ENCODE measurements at places on chromosomes 2 and 18.

DNA sequence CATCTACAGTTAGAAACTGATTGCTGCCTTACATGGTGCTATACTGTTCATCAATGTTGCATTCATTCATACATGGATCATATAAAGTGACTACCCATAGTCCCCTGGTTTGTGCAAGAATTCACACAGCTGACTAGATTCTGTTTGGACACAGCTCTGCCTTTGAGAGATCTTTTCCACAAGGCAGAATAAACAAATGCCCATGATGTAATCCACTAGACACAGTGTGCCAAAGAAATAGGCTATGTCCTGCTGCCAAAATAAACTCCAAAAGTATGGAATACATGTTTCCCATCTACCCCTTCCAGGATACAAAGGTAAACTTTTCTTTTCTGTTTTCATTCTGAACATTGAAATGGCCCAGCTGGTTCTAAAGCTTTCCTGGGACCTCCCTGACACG, 269.4 kb upstream of the CHAC2 start:
- DNase-seq = no peak

DNA sequence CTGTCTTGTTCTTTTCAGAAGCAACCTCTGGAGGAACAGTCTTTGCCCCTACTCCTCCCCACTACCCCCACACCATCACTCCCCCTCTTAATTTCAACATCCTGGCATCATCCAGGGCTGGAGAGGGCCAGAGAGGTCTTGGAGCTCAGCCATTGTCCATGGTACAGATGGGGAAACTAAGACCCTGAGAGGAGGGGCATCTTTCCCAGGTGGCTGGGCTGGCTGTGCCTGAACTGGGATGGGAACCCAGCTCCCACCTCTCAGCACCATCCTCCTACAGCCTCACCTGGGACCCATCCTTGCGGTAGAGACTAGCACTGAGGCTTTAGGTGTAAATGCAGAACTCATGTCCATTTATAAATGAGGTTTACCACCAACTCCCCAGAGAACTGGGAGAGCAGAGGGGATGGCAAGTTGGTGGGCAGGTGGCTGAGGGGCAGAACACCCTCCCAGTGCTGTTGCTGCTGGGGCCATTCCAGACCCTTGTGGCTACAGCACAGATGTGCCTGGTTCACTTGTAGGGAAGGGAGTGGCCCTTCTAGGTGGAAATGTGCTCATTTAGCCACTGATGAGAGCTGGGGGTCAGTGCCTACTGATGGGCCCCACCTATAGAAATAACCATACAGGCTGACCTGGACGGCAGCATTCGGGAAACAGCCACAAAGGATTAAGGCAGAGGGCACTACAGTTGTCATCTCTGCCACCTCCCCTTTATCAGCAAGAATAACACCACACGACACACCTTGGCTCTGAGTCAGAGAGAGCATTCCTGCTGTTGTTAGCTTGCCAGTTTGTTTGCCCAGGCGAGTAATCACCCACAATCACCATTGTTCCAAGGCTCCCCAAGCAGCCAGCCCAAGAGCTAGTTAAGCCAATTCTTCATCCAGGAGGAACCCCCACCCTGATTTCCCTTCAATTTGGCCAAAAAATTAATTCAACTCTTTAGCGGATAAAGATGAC, 2.1 kb downstream of the MLPH start:
- no peak for DNase-seq

DNA sequence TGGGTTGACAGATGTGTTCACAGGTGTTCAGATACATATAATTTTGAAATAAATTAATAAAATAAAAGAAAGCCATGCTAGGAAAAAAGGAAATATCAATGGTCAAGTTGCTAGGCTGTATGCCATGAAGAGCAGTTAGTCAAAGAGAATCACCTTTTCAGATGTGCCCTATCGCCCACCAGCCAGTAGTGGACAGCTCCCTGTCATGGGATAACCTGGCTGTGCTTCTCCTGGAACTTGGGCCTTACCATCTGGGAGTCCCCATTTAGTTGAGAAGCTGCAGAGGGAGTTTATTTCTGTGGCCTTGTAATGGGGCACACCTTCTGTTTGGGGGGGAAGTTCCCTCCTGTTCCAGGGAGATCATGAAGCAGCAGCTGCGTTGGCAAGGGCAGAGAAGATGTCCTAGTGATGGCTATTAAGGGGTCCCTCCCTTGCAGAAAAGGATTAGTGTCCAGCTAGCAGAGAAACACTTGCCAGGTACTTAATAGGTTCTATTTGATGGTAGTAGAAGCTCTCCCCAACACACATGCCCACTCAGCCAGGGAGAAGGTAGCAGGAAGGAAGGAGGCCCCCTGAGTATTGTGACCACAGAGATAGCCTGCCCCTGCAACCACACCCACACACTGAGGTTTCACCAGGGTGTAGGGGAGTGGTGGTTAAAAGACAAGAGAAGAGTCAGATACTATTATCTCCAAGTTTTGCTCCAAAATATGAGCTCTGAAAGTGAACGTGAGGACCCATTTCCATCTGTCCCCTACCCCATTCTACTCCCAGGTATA, 117.7 kb downstream of the B3GNT2 start:
- DNase-seq = no peak

DNA sequence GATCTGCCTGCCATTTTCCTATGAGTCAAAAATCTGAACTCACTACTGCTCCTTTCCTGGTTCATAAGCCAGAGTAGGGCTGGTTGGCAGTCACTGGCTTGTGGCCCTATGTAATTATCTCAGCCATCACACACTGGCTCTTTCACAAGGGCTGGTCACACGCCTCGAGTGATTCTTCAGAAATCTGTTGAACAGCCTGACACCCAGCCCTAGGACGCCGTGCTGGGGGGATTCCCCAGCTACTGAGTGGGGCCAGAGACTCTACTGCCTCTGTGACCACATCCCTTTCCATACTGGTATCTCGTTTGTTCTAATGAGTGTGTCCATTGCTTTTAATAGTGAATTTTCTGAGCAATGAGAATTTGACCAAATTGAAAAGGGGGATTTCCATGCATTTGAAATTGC, 45.8 kb upstream of the RBM44 start:
- no peak for DNase-seq

GRCh38 chr18:41266616-41267015, 688.4 kb upstream of the PIK3C3 start:
- DNase-seq = no peak

DNA sequence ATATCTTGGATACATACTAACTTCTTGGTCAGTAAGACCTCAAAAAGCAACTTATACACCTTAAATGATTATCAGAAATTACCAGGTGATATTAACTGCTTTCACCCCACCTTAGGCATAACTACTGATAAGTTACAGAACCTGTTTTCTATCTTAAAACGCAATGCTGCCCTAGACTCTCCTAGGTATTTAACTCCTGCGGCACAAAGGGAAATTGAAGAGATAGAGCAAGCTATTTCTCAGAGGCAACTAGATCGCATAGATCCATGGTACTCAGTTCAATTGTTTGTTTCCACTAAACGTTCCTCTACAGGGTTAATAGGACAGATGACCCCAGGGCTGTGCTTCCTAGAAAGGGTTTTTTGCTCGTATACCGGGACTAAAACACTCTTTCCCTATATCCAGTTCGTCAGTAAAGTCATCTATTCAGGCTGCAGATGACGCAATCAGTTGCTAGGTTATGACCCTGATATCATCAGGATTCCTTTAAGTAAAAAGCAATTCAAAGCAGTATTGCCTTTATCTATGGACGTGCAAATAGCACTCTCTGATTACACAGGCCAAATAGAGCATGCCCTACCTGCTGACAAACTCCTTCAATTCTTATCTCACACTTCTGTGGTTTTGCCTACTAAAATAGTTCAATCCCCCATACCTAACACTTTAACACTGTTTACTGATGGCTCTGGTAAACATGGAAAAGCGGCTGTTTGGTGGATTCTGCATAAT, 62.3 kb upstream of the MYO3B start:
- DNase-seq = no peak

DNA sequence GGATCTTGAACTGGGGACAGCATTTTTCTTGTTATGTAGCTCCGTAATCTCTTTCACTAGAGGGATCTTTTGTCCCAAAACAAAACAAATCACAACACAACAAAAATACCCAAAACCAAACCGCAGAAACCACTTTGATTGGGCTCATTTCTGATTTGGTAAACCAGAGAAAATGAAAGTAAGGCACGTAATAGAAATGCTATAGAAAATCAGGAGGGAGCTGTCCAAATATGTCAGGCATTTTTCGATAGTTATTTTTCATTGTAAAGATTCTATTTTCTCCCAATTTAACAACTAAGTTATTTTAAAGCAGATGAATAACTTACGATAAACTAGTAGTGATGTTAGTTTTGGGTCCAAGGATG, 406.5 kb downstream of the XIRP2 start:
- DNase-seq = no peak

GRCh38 chr2:86747711-86748639, 27.9 kb downstream of the RMND5A start:
- DNase-seq = no peak

GRCh38 chr2:135056790-135057189, 4.7 kb downstream of the RAB3GAP1 start:
- no peak for DNase-seq

GRCh38 chr2:15868704-15869103, 71.6 kb upstream of the MYCN start:
- no peak for DNase-seq

- DNase-seq = no peak
Observed at GRCh38 chr18:78396756-78397155, 582.9 kb upstream of the SALL3 start.

- DNase-seq = no peak
Observed at GRCh38 chr18:74420481-74420880, 36.6 kb downstream of the DIPK1C start.

GRCh38 chr2:108825254-108825653, 38.7 kb downstream of the CCDC138 start:
- DNase-seq = no peak

- peak; percentile 48 for DNase-seq
Observed at GRCh38 chr2:220687231-220687843, 884.8 kb downstream of the EPHA4 start.
